ENCODE measurements at places on chromosomes 5 and 9. TPM values are rescaled to one million over a fixed set of nuclear protein-coding genes. Genes with fewer than 3 reads are reported as not detected.
A peak's percentile ranks its signal among the peaks of the same experiment; 100 is the strongest.

DNA sequence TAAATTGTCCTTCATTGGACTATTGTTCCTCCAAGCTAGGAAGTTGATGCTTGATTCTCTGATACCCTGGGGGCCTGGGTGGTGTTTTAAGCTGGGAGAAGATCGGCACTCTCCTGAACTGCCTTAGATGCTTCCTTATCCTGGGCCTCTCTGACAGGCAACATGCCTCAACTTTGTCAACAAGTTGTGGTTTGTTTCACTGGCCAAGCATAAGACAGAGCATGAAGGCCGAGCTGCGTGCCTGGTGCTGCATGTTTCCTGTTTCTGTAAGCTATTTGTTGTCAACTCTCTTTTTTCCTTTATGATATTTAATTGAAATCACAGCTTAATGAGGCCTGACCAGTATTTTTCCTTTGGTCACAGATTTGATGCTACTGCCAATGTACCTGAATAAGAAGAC, 187.6 kb upstream of the TNC start:
- no peak for DNase-seq

DNA sequence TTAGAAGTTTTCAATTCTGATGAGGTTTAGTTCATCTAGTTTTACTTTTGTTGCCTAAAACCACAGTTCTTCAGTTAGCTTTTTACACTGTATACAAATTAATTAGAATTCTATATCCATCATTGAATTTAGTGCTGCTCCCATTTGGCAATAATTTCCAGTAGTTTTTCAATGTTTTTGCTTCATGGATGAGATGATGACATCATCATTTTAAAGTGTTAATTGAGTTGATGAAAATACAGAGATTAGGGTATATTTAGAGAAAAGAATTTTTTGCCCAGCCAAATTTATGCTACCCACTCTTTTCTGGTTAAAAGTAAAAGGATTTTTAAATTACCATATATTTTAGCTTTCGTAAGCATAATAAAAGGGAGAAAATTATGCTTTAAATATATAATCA, 323.8 kb downstream of the TMEM167A start:
- no peak for DNase-seq

DNA sequence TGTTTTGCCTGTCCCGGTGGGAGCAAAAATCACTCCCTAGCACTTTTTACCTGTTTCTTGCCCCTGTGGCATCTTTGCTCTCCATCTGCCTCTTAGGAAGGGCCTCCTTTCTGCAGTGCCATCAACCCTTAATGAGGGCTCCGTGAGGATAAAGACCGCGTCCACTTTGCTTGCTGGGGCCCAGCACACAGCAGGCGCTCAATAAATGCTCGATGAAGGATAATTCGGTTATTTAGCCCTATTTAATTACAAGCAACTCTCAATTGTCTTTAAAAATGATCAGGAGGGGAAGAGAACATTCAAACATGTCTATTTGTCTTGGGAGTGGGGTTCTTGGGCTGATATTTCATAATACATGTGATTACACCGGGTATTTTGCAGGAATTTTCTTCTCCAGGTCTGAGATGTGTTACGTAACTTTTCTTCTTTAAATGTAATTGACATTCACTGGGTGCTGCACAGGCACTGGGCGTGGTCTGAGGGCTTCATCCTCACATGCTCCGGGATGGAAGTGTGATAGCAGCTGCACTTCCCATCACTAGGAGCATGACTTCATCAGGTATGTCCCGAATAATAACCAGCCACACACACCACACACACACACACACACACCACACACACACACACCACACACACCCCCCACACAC, 19.8 kb upstream of the NTNG2 start:
- DNase-seq = no peak

DNA sequence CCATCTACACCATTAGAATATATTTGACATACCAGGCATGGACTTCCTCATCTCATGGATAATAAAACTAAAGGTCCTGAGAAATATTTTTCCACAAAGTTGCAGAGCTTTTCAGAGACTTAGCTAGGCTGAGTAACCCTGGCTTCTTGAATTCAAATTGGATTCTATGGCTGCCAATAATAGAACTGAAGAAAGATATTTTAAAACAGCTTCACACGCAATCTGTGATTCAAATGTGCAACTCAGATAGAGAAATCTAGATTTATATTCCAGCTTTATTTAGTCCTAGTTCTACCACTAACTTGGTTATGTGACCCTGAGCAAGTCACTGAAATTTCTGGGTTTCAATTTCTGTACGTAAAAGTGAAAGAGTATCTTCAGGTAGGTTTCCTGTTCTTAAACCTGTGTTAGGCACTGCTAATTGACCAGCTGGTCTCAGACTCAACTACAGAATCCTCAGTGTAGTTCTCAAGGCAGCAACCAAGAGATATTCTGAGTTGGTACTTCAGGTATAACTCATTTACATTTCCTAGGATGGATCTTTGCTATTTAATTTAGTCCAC, 235.3 kb downstream of the GABRB2 start:
- DNase-seq = no peak

- peak; percentile 96 for DNase-seq
These were observed 157.0 kb downstream of the RGS3 start for GRCh38 chr9:113620377-113621161.

DNA sequence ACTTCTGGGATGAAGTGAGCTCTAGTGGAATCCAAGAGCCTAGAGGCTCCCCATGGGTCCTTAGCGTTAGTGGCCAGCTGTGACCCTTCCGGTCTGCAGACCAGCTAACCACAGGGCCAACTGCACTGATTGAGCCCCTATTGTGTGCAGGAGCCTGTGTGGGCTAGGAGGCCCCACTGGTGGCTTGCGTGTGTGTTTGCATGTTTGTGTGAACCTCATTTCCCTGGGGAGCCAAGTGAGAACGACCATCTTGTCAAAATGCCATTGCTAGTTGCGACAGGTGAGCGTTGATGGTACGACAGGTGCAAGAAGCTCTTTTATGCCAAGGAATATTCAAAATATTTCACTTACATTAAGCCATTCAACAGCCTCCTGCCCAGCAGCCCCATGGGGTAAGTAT, 44.1 kb upstream of the ANKRD33B start:
- DNase-seq = no peak

GRCh38 chr9:69675563-69675962, 3.4 kb upstream of the APBA1 start:
- DNase-seq = no peak

- DNase-seq = no peak
These were observed 40.6 kb downstream of the TENT4A start for GRCh38 chr5:6753851-6754250.

DNA sequence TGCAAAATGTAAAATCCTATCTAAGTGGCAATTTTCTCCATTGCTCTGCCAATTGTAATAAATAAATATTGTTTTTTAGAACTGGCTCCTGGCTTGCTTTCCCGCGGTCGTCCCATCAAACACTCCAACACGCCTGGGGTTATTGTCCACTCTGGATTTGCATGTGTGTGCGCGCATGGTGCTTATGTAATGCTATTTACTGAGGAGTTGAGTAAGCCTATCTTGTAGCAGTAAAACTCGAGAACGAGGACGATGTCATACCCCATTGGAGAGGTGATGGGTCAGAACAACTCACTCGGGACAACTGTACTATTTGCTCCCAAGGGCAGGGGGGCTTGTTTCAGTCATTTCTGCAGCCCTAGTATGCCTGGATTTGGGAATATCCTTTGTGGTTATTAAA, 220.9 kb downstream of the PAX5 start:
- DNase-seq = no peak

GRCh38 chr5:59565551-59565950, 328.0 kb downstream of the PDE4D start:
- DNase-seq = no peak

DNA sequence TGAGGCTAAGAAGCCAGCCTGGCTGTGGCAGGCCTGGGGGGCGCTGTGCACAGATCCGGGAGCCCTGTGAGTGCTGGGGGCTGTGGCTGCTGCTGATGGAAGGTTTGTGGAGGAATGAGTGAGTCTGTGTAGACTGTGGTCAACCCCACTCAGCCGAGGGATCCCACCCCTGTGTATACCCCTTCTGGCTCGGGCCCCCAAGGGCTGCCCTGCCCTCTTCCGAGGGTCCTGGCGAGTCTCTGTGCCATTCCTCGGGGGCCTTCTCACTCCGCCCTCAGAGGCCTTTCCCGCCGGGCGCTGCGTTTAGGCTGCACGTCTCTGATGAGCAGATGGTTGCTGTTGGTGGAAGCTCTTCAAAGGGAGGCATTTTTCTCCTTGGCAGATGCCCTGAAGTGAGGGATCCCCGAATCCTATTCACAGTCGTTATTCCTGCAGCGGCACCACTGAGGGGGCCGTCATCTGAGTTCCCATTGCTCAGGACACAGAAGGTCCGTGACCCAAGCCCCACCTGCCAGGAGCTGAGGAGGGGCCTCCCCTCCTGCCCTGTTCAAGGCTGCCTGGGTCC, 94.1 kb downstream of the RXRA start:
- no peak for DNase-seq

DNA sequence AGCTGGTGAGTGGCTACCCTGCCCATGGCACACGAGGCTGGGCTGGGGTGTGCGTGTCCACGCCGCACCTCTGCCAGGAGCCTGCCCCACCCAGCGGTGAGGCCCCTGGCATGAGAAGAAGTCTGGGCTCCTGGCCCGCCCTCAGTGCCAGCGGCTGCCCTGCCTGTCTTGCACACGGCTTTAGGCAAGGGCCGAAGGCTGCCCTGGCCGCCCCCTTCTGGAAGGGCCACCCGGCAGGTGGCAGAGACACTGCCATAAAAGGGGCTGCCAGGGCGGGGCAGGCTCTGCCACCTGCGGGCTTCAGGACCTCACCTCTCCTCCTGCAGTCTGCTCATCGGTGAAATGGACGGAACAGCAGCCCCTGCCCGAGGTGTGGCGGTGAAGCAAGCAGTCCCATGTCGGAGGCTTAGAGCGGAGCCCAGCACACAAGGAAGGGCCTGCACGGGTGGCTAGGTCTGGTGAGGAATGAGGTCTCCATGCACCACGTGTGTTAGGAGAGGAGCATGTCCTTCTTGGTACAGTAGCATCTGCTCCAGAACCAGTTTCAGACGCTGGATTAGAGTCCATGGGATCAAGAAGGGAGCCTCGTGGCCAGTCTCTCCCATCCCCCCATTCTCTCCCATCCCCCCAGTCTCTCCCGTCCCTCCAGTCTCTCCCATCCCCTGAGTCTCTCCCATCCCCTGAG, 34.8 kb upstream of the TMEM250 start:
- no peak for DNase-seq

GRCh38 chr5:96660971-96661854, 963 bp upstream of the CAST start:
- peak; percentile 55 for DNase-seq

DNA sequence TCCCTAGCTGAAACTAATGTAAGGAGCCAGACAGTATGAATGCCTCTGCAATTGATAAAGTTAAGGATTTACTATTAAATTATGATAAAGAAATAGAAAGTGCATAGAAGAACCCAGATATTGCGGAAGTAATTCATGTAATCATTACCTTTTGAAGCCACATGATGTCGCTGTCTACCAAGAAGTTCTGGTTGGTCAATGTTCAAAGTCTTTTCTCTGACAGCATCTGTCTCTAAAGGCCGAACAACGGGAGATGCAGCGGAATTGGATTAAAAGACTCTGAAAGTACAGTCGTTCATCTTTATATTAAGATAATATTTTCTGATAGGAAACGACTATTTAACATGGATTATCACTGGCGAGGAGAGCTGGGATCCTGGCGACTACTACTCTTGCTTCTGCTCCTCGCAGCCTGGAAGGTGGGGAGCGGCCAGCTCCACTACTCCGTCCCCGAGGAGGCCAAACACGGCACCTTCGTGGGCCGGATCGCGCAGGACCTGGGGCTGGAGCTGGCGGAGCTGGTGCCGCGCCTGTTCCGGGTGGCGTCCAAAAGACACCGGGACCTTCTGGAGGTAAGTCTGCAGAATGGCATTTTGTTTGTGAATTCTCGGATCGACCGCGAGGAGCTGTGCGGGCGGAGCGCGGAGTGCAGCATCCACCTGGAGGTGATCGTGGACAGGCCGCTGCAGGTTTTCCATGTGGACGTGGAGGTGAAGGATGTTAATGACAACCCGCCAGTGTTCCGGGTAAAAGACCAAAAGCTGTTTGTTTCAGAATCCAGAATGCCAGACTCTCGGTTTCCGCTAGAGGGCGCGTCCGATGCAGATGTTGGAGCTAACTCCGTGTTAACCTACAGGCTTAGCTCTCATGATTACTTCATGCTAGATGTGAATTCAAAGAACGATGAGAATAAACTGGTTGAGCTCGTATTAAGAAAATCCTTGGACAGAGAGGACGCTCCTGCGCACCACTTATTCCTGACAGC, at the start of gene PCDHA8:
TSS of gene PCDHA8 (plus strand) at position 210 of the 985 bp plus-strand sequence. CDS start at position 345, 135 bp downstream.
- DNase-seq = no peak

GRCh38 chr5:87777877-87778276, 365.1 kb upstream of the CCNH start:
- DNase-seq = no peak

DNA sequence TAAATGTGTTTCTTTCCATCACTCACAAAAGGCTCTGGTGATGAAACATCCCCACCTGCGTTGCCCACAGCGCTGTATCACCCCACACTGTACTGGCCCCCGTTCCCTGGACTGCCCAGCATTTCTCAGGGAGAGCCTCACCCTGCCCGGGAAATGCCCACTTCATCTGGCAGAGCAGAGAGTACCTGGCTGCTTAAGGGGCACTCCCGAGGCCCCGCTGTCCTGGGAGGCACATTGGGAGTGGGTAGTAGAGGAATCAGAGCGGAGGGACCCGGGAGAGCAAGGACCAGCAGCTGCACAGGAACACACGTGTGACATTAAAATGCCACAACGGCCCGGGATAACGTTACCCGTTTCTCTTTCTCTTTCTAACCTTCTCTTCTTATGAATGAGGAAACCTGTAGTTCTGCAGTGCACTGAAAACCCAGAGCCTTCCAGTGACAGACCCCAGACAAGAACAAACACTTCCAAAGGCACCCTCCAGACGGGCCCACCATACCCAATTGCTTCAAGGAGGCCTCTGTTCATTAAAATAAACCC, 110.0 kb downstream of the ROR2 start:
- DNase-seq = no peak

DNA sequence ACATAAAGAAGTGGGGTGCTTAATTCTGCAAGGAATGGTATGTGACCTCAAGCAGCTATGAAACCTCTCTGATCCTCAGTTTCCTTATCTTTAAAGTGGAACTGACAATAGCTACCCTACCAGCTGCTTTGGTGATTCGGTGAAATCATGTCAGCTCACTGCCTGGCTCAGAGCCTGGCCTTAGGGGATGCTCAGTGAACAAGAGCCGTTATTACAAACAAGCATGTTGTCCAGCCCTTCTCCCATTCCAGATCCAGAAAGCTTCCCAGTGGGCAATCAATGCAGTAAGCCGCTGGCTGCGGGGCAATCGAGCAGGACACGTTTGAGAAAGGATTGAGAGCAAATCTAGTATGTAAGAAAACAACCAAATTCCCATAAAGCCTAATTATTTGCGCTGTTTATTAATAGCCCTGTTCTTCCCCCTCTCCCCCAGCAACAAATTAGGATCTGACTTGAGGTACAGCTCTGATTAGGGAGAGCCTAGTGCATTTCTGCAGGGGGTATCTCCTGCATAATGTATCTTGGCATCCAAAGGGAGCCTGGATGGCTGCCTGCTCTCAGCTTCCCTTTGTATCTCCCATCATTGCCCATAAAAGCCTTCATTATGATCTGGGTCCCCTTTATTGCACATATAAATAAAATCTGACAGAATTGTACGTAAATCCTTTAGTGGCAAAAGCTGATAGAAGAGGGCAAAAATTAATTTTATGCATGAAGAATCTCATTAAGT, 371.4 kb downstream of the TMEM232 start:
- no peak for DNase-seq

IL3 gene
- not detected for total RNA-seq

TXNDC8 gene
- total RNA-seq = not detected

FAM153A gene
- not detected for total RNA-seq

OCLN gene
- total RNA-seq = 2.3 TPM

ADAMTSL1 gene
- total RNA-seq = 27.9 TPM

TRPM3 gene
- 0.50 TPM for total RNA-seq

KIAA0825 gene
- total RNA-seq = 3.6 TPM

Data from fibroblast of lung (primary cell).